Large intestine (tissue), 12 donors: ENCODE measurements at places on chromosomes 1 and 21. TPM values are rescaled to one million over a fixed set of nuclear protein-coding genes. Genes with fewer than 3 reads are reported as not detected.

GRCh38 chr1:245234217-245235081 lies 79.7 kb downstream of the KIF26B start:
- no peak for DNase-seq

GRCh38 chr1:247054992-247055415 lies 23.6 kb downstream of the ZNF670 start:
- no peak for DNase-seq

GRCh38 chr1:29519788-29520110 lies 283.4 kb downstream of the PTPRU start:
- no peak for DNase-seq

- DNase-seq = no peak
Measured at GRCh38 chr1:53330819-53331218, 2.9 kb upstream of the LRP8 start.

GRCh38 chr1:36517011-36517771 lies 34.5 kb upstream of the CSF3R start:
- no peak for DNase-seq

GRCh38 chr1:184194236-184194635 lies 142.7 kb downstream of the TSEN15 start:
- DNase-seq = no peak

DNA sequence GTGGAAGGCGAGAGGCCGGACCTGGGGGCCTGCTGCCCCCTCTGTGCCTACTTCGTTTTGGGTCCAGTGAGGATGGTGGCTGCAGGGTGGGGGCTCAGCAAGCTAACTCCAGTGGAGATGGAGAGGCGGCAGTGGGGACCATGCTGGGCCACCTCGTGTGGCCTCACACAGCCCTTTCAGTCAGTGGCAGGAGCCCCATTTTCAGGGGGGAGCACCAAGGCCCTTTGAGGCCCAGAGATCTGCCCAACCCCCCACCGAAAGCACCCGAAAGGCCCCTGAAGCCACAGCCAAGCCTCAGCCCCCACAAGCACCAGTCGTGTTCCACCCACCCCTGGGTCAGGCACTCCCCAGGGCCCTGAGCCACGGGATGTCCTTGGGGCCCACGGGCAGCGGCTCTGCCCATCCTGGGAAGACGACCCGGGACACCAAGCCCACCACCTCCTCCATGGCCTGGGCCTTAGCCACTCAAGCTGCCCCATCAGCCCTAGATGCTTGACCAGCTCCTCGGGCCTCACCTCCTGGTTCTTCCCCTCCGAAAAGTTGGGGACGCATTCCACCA lies 345 bp downstream of the FTCD start:
- no peak for DNase-seq

GRCh38 chr1:185017338-185017737 lies 28.0 kb upstream of the RNF2 start:
- peak; percentile 78 for DNase-seq

GRCh38 chr1:160756849-160757201 lies 17.8 kb downstream of the SLAMF7 start:
- DNase-seq = no peak

DNA sequence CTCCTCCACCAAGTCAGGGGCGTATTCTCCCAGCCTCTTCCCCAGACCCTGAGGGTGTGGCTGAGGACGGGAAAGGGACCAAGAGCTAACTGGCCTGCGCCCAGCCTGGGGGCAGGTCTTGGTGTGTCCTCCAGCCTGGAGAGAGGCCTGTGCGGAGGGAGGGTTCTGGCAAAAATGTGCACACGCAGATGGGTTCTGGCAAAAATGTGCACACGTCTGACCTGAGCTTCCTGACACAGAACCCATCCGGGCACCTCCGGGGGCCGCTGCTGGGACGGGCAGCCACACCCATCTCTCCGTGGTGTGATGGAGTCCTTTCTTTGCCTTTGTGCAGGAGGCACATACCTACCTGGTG lies 23.1 kb upstream of the PKP1 start:
- DNase-seq = no peak

GRCh38 chr1:219650880-219651279 lies 38.0 kb upstream of the ZC3H11B start:
- DNase-seq = no peak

GRCh38 chr1:93577536-93578432 lies 103.9 kb downstream of the BCAR3 start:
- DNase-seq = no peak

DNA sequence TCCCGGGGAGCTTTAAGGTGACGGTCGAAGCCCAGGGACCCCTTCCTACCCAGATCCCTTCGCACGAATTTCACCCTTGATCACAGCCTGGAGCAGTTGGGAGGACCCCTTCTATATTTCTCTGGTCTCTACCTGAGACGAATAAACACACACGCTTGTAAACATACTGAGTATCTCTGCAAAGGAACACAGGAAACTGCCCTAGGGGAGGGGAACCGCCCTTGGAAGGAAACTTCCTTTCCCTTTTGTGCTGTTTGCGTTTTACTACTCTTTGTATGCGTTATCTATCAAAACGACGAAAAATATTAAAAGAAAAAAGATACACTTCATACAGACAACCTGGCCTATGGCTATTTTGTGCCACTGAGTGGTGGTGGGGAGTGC lies 750 bp downstream of the NECAP2 start:
- DNase-seq = no peak

DNA sequence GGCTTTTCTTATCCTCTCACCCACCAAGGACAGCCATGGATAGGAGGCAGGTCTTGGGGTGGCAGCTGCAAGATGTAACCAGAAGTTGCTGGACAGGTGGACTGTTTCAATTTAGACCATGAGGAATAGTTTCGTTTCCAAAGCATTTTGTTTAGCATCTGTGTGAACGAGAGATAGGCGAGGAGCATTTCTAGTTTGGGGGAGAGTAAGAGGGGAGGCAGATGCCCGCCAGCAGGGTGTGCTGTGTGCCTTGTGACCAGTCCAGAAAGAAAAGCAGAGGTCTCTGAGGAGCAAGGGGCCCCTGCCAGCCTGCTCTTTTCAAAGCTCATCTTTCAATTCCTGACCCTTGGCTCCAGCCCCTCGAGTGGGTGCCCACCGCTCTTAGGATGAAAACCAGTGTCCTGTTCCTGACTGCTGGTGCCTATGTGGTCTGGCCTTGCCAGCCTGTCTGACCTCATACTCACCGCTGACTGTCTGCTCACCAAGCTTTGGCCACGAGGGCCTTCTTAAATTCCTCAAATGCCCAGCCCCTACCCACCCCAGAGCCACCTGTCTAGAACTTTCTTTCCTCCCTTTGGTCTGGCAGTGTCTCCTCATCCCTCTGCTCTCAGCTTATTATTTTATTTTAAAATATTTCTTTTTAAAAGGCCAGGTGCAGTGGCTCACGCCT lies 8.5 kb downstream of the SERINC2 start:
- no peak for DNase-seq

DNA sequence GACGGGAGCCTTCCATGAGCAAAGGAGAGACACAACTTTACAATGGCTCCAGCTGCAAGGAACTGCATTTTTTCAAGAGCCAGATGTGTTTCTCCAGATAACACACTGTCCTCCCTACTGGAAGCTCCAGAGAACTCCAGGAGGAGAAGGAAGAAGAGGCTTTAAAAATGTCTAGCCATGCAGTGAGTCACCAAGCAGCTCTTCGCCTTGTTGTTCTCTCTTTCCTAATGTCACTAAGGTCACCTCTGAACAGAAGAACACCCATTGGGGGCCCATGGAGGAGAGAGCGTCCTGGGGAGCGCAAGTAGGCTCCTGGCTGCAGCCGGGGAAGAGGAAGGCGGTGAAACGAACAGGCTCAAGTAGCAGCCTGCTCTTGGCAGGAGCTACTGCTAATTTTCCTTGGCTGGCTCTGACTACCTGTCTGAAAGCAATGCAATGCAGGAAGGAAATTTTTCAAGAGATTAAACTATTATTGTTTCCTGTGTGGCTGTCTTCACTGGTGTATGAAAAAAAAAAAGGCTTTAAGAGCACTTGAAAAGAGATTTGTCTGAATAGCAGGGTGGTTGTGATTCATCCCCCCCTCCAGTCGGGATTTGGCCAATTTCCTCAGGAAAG lies 321.9 kb downstream of the SETD4 start:
- DNase-seq = no peak

- DNase-seq = no peak
Measured at GRCh38 chr1:77833521-77834100, 54.2 kb downstream of the MIGA1 start.

DNA sequence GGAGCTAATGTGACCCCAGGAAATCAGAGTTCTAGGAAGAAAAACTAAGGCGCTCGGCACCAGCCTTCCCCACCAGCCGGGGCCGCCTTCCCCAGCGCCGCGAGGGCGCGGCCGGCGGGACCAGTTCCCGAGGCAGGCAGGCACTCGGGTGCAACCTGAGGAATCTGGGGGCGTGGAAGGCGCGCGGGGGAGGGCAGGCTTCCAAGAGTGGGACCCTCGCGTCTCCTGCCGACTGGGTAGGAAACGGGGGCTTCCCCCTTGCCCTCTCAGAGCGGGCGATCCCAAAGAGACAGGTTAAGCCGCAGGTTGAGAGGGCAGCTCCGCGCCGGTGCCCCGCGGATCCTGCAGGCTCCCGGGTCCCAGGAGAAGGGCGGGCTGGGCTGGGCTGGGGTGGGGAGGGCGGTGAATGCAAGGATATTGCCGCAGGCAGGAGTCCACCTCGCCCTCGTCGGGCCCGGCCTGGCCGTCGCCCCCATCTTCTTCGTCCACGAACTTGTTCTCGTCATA lies 431 bp downstream of the ARPC5 start:
- peak; percentile 30 for DNase-seq

- no peak for DNase-seq
Measured at GRCh38 chr1:8587784-8588183, 229.7 kb downstream of the RERE start.

DNA sequence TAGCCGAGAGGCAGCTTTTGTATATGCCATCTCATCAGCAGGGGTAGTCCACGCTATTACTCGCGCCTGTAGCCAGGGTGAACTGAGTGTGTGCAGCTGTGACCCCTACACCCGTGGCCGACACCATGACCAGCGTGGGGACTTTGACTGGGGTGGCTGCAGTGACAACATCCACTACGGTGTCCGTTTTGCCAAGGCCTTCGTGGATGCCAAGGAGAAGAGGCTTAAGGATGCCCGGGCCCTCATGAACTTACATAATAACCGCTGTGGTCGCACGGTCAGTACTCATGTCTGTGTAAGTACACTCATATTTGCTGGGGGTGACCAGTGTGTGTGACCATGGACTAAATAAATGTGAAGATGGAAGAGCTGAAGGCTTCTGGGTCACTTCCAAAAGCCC lies 7.4 kb downstream of the WNT2B start:
- DNase-seq = no peak

DNA sequence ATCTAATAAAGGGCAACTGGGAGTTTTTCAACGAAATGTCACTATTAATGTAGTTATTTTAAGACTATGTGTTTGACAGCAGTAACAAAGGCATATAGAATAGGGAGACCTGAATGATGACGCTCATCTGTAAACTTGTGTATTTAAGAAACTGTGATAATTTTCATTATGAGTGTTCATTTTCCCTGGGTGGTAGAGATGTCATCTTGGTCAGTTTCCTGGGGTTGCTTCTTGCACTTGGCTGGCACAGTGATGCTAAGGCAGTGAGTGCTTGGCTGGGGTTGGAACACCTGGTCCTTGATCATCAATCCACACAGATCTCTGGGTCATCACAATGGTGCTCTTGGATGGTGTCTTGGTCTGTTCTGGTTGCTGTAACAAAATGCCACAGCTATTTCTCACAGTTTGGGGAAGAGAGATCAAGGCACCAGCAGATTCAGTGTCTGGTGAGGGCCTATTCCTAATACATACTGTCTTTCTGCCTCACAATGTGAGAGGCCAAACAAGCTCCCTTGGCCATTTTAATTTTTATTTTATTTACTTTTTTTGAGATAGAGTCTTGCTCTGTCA lies 7.9 kb upstream of the SMYD2 start:
- no peak for DNase-seq

GRCh38 chr1:17930635-17931034 lies 175.5 kb downstream of the ACTL8 start:
- DNase-seq = no peak

DNA sequence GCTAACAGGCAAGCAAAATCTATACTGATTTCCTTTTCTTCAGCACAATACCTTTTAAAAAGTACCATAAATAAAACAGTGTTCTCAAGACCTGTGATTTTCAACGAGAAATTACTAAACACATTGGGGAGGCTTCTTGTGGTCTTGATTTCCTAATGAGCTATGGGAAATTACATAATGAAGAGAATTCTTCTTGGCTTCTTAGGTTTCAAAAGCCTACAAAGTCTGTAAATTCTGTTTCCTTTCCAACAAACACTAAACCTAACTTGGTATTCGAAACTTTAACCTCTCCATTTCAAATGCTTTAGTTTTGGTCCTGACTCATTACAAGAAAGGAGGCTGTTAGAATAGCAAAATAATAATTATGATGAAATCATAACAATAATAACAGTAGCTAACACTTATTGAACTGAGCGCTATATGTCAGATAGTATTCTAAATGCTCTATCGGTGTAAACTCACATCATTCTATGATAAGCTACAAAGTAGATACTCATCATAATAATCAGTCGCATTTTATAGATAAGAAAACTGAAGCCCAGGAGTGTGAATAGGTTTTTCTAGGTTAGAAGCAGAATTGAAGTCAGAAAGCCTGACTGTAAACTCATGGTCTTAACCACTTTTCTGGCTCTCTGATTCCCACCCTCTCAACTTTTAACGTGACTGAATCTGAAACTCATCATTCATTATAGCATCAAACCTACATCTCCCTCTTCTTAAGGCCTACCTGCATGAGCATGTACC lies 486.7 kb downstream of the SMYD3 start:
- DNase-seq = no peak

GRCh38 chr1:237809099-237809498 lies 81.6 kb downstream of the ZP4 start:
- no peak for DNase-seq

DNA sequence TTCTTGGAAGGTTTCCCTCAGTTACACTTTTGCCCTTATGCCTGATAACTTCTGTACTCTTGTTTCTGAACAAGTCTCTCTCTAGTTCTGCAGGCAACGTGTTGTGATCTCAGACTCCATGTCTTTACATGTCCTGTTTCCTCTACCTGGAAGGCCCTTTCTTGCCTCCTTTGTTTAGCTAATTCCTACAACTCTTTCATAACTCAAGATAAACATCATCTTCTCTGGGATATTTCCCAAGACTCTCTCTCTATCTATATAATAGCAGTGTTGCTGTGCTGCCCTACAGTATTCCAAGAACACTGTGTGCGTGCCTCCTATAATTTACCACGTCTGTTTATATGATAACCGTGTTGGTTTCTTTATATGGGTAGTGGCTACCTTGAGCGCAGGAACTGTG lies 47.8 kb downstream of the CHRM3 start:
- DNase-seq = no peak

- DNase-seq = no peak
Measured at GRCh38 chr1:86352086-86352485, 44.0 kb downstream of the ODF2L start.

DEPDC1 gene
- 6.0 TPM for polyA plus RNA-seq

FNDC5 gene
- 11.0 TPM for polyA plus RNA-seq

CFAP107 gene
- polyA plus RNA-seq = 0.03 TPM

CD5L gene
- 0.13 TPM for polyA plus RNA-seq

BECN2 gene
- not detected for polyA plus RNA-seq

TOMM40L gene
- 16.2 TPM for polyA plus RNA-seq

EPHA2 gene
- 18.5 TPM for polyA plus RNA-seq

DNAJC28 gene
- polyA plus RNA-seq = 2.9 TPM

SUSD4 gene
- 2.1 TPM for polyA plus RNA-seq

PLEKHG5 gene
- polyA plus RNA-seq = 17.2 TPM

CAMSAP2 gene
- 17.9 TPM for polyA plus RNA-seq

MFSD2A gene
- 27.1 TPM for polyA plus RNA-seq
